ENCODE measurements at places on chromosomes 11 and 22.

DNA sequence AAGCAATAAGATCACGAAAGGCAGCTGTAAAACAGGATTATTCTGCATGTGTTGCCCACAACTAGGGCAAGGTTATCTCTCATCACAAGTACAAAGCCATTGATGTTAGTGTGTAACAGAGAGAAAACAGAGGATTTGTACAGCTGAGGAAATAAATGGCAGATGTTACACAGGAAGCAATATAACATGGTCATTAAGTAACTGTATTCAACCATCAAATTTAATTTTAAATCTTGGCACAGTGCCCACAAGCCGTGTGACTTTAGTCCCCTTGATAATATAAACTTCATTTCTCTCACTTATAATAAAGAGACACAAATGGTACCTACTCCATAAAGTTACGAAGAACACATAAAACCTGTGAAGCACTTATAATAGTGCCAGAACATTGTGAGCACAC, 17.3 kb downstream of the OR51E2 start:
- DNase-seq, result no peak

GRCh38 chr11:22711071-22711770, 44.8 kb downstream of the GAS2 start:
- DNase-seq, result no peak

- no peak for DNase-seq
Observed at GRCh38 chr11:23021287-23021863, 161.1 kb upstream of the CCDC179 start.

DNA sequence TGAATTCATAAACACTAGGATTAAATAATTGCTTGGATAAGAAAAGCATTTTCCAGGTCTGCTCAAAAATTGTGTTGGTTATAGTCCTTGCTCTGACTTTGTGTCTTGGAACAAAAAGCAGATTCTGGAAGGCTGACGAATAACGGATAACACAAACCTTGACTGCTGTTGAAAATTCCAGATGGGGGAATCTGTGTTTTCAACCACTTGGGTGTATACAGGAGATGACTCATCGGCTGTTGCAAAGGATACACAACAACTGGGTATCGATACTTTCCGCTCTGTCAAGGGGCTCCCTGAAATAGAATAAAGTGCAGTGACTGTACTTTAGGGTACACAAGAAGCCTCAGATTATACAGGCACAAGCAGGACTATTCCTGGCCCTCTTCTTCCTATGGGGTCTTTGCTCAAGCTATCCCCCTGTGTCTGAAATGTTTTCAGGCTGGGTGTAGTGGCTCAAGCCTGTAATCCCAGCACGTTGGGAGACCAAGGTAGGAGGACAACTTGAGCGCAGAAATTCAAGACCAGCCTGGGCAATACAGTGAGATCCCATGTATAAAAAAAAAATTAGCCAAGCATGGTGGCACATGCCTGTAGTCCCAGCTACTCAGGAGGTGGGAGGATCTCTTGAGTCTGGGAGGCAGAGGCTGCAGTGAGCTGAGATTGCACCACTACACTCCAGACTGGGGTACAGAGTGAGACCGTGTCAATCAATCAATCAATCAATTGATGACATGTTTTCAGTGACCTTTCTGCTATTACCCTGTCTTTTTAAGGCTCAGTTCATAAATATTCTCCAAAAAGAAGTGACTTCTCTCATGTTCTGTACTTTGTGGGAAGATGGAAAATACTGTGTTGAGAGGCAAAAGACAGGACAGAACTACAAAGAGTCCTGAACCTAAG, 48.6 kb upstream of the UCP3 start:
- no peak for DNase-seq

DNA sequence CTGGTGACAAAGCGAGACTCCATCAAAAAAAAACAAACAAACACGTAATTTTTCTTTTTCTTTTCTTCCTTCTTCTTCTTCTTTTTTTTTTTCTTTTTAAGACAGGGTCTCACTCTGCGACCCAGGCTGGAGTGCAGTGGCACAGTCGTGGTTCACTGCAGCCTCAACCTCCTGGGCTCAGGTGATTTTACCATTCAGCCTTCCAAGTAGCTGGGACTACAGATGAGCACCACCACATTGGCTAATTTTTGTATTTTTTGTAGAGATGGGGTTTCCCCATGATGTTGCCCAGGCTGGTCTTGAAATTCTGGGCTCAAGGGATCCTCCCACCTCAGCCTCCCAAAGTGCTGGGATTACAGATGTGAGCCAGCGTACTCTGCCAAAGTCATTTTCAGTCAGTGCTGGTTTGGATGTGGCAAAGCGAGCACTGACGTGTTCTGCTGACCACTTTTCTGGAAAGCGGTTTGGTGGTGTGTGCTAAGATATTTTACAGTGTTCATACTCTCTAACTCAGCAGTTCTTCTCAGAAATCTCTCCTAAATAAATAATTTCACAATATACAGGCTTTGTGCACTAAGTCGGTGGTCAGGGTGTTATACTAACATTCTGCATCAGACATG, 10.7 kb downstream of the FAM118A start:
- no peak for DNase-seq
